H9 (cell line): ENCODE measurements at places on chromosomes 16 and 17. TPM values are rescaled to one million over a fixed set of nuclear protein-coding genes. Genes with fewer than 3 reads are reported as not detected.

Gene COX10
- total RNA-seq, result 20.6 TPM in 2 replicates

Gene MRM1
- 10.3 and 11.6 TPM in 2 replicates for total RNA-seq

Gene CLEC3A
- not detected in 2 replicates for total RNA-seq

Gene RGS11
- 2.9 and 3.4 TPM in 2 replicates for total RNA-seq

Gene OTOA
- total RNA-seq, result 0.11 and 0.13 TPM in 2 replicates

Gene NOG
- total RNA-seq, result not detected in 2 replicates

GRCh38 chr16:24689128-24689527, 40.3 kb upstream of the TNRC6A start:
- H3K27ac ChIP-seq, result no peak overlapping the region
- peak; percentile 56 for DNase-seq
- H3K4me1 ChIP-seq, result no peaks in the 10 kb centered on the region
- no peaks in the 10 kb centered on the region for H3K27me3 ChIP-seq
- H3K4me3 ChIP-seq, result no peak overlapping the region
- H3K36me3 ChIP-seq, result no peaks in the 10 kb centered on the region

GRCh38 chr16:83899272-83899897, 470 bp downstream of the MLYCD start:
- peaks cover 2% of the 10 kb centered on the region; the same call in 1 of the 2 replicates for H3K4me1 ChIP-seq
- H3K27me3 ChIP-seq, result no peaks in the 10 kb centered on the region
- no peak overlapping the region for H3K27ac ChIP-seq

DNA sequence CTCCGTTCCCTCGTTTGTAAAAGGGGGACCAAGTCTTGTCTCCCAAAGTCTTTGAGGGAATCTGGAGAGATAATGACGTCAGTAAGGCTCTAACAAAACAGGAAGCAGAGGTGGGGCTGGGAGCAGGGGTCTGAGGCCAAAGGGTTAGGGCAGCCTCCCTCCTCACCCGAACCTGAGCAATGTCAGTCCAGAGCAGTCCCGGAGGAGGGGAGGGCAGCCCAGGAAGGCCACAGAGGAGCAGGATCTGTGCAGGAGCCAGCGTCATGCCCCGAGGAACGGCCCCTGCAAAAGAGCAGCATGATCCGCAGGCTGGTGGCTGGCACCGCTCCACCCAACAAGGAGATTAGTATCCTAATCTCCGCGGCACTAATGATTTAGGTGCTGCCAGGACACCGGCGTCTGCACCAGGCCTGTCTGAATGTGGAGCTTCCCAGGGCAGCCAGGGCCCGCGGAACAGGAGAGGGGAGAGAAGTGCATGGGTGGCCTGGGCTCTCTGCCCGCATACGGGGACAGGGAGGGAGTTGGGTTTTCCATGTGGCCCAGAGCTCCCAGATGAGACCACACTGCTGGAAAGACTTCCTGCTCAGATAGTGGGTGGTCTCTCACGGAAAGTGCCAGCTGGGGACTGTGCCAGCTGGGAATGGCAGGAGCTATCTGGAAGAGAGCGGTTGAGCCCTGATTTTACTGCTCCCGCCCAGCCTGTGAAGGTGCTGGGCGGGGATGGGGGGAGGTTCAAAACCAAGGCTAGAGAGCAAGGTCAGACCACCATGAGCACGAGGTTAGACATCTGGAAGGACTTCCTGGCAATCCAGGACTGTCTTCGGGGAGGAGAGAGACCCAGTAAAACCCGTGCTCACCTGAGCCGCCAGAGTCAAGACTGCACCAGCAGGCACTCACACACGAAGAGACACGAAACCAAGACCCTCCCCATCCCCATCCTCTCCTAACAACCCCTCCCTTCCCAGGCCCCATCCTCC, 11.0 kb upstream of the KRT17 start:
- H3K4me1 ChIP-seq, result no peaks in the 10 kb centered on the region
- H3K4me3 ChIP-seq, result no peak overlapping the region
- H3K27ac ChIP-seq, result no peak overlapping the region
- H3K27me3 ChIP-seq, result no peaks in the 10 kb centered on the region
- H3K36me3 ChIP-seq, result no peaks in the 10 kb centered on the region

DNA sequence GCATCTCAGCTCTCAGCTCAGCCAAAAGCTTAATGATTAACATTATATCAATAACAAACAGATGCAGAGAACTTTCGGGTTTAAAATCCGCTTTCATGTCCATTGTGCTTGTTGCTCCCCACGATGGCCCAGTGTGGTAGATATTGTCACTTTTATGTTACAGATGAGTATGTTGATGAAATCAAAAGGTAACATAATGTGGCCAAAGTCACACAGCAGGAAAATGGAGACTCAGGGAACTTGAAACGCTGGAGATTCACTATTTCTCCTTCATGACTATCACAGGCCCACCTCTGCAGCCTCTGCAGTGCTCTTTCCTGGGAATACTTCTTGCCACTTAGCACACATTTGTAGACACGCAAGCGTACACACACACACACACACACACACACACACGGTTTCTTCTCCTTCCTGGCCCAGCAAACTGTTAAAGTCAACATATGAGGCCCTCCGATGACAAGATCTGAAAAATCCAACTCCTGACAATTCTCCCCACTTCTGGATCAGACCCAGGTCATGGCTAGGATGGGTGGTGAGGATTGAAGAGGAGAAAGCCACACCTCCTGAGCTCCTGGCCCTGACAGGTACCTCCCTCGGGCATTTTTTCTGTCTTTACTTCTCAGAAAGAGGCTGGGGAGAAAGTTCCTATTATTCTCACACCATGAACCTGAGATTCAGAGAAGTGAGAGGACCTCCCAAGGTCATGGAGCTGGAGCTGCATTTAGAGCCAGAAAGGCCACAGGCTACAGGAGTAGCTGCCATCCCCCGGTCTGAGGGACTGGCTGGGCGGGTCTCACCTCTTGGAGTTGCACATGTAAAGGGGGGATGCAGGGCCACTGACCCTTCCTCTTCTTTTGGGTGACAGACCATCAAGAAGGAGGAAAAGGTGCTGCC, 9.7 kb downstream of the DRC7 start:
- no peak for DNase-seq
- no peaks in the 10 kb centered on the region for H3K27me3 ChIP-seq
- no peaks in the 10 kb centered on the region for H3K4me1 ChIP-seq
- no peak overlapping the region for H3K27ac ChIP-seq

DNA sequence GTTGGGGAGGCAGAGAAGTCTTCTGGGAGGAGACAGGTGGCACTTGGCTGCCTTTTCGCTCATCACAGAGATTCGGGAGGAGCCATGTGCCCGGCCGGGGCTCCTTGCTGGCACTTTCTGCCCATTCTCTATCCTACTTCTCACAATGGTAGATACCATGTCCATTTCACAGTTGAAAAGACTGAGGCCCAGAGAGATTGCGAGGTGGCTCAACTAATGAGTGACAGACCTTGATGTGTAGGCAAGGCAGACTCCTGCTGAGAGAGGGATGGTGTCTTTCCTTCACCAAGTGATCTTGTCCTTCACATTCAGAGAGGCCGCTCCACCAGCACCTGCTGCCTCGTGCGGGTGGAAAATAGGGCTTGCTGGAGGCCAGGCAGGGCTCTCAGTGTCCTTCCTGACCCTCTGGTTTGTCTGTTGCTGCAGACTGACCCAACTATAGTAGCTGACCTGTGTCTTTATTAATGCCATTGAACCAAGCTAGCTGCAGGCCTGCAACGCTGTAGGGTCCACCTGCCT, 42.1 kb downstream of the MPRIP start:
- peaks cover 23% of the 10 kb centered on the region for H3K36me3 ChIP-seq
- DNase-seq, result no peak
- H3K27ac ChIP-seq, result no peak overlapping the region
- no peaks in the 10 kb centered on the region for H3K27me3 ChIP-seq

DNA sequence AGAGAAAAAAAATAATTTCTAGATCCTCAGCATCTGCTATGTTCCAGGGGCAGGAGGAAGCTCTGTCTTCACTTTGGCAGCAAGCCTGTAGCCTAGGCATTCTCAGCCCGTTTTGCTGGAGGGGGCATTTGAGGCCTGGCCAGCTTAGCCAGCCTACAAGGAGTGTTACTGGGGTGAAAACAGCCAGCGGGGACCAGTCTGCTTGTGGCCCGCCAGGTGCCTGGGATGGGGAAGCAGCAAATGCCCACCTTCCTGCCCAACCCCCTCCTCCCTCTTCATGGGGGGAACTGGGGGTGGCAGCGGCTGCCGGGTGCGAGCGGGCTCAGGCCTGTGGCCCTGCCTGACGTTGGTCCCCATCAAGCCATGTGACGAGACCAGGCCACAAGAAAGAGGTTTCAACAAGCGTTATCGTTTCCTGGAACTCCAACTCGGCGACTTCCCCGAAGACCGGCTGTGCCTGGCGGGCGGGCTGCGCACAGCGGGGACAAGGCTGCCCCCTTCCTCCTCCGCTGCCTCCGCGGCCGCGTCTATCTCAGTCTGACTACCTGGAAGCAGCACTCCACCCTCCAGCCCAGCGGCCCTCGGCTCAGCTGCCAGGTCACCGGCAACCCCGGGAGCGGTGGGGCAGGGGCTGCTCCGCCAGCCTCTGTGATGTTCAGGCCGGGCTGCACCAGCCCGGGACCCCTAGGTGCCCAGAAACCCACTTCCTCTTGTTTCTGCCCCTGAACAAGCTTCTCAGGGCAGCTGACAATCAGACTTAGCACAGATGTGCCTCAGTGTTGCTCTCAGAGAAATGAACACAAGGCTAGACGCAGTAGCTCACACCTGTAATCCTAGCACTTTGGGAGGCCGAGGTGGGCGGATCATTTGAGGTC, 22.9 kb downstream of the SOCS1 start:
- no peak overlapping the region for H3K27ac ChIP-seq
- H3K4me1 ChIP-seq, result no peaks in the 10 kb centered on the region
